ENCODE measurements at places on chromosomes 6 and 20.
A peak's percentile ranks its signal among the peaks of the same experiment; 100 is the strongest.

DNA sequence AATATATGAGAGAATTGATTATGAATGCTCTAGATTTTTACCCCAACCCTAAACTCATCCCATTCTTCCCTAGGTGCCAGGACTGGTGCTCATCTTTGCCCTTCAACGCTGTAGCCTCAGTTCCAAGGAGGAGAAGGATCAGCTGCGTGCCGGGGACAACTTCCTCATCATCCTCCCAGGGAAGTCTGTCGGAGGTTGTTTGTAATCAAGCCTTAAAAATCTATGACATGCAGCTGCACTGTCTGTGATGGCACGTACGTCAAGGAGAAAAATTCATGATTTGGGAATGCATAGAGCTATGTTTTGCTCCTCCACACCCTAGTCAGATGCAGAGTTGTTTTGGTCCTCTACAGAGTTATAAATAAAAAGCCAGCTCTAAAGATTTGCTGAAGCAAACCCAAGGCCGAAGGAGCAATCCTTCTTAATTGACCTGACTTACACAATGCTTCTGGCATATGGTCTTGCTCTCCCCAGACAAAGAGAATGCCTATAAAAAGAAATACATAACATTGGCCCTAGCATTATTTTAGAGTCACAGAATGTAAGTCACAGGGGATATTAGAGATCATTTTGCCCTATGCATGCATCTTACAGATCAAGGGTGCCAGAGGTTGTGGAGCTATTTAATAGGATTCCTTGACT lies 244.2 kb downstream of the HIVEP2 start:
- no peak for DNase-seq

DNA sequence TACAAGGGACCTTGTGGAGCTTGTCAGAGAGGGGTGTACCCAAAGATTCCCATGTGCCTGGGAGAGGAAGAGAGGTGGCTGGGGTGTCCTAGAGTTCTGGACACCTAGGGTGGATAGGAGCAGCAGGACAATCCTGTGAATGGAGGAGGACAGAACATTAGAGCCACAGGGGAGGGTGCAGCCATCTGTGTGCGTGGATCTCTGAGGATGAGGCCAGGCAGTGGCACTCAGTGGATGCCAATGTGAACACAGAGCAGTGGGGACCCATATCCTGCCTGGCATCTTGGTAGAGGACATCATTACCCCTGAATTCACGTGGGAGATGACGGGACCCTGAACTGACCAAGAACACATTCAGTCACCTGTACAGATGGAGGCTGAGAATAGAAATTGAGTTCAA lies 205.3 kb downstream of the CD83 start:
- DNase-seq: no peak

DNA sequence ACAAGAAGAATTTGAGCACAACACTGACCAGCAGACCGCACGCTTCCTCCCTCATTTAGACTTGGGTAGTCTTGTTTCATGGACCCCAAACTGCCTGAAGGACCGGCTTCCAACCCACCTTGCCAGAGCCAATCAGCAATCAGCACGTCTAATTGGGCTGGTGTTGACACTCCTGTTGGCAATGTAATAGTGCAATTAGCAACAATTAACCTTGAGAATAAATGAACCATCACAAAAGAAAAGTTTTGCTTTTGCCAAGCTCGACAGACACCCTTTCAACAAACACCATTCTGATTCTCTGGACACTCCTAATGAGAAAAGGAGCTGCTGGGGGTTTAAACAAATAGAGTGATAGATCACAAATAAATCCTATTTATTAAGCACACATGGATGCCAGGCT lies 61.0 kb downstream of the EDN3 start:
- DNase-seq: no peak

DNA sequence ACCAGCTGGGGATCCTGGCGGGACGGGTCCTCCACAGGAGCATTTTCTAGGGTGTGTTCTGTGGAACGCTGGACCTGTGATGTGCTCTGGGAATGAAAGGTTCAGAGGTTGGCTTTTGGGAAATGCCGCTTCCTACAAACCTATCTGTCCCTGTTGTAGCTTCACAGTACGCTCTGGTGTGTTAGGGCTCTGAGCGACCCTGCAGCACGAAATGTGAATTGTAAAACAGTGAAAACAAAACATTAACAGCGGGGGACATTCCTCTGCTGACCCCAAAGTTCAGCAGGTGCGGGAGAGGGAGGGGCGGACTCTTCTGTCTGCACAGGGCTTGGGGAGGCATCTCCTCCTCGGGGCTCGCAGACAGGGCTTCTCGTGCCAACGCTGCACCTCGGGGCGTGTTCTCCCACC lies 155.9 kb downstream of the NRN1 start:
- DNase-seq: no peak

- DNase-seq: no peak
These were observed 13.6 kb upstream of the SRSF6 start for GRCh38 chr20:43444107-43444506.

GRCh38 chr6:87654122-87654521 lies 47.9 kb downstream of the AKIRIN2 start:
- DNase-seq: no peak

GRCh38 chr6:165098165-165098564 lies 211.2 kb downstream of the C6orf118 start:
- DNase-seq: no peak

DNA sequence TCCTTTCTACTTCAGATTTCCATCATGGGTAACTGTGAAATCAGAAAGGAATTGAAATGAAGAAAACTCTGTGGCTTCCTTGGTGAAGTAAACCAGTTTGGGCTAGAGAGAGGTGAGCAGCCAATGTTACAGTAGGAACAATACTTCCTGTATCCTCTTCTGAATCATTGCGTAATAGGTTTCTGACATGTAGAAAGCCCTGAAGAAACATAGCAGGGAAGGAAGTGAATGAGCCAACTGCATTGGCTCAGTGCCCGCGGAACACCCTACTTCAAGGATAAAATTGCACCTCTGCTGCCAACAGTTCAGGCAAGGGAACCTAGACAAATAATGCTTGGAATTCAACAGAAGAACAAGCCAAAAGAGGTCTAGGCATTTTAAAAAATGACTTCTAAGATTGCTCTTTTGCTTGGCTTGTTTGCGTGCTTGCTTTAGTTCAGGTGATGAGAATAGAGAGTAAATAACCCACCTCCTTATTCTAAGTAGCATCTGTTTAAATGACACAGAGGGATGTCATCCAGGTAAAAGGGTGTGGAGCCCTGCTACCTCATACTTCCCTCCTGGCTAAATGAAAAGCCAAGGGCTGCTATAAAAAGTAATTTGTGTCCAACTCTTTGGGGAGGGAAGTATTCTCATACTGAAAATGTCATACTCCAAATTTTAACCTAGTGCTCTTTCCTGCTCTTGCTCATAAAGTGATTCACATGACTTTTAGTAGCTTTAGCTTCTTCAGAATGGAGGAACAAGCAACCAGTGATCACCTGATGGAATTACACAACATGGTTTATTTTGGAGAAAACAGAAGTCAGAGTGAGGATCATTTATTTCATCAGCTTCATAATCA lies 30.0 kb upstream of the AKIRIN2 start:
- DNase-seq: peak; percentile 68

- DNase-seq: peak; percentile 80
These were observed 133.5 kb downstream of the TBC1D7 start for GRCh38 chr6:13194852-13195251.

DNA sequence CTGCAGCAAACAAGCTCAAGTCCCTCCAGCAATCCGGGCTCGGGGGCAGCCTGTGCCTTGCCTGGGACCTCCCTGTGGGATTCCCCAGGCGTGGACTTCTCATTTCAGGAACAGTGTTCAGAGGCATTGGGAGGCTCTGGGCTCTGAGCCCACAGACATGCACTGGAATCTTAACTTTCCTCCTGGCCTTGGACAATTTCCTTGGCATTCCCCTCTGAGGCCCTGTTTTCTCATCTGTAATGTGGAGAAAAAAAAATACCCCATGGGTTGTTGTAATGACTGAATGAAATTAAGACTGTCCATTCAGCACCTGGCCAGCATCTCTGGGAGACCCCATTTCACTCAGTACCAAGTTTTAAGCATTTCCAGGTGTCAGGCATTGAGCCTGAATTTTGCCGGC lies 17.6 kb downstream of the BPIFB4 start:
- DNase-seq: no peak

GRCh38 chr6:49698478-49698877 lies 14.9 kb downstream of the CRISP2 start:
- no peak for DNase-seq

GRCh38 chr6:142566628-142567396 lies 265.0 kb downstream of the ADGRG6 start:
- DNase-seq: peak; percentile 59

- peak; percentile 20 for DNase-seq
These were observed 82.5 kb upstream of the CCDC28A start for GRCh38 chr6:138690975-138691594.

- no peak for DNase-seq
These were observed 63.7 kb downstream of the PHACTR2 start for GRCh38 chr6:143741480-143741879.

DNA sequence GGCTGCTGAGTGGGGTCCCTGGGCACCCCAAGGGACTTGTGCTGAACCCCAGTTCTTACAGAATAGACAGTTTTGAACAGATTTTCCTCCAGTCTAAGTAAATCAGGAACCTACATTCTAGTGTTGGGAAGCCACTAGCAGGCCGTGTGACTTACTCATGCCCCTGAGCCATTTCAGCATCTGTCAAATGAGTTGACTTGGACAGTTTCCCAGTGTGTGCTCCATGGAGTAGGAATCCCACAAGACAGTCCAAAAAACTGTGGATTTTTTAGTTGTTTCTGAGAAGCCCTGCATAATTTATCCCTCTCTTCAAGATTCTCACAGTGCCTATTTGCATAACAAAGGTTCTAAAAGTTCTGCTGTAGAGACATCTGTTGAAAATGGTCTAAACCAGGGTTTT lies 2.1 kb downstream of the GABRR2 start:
- DNase-seq: no peak

GRCh38 chr6:16409531-16410441 lies 171.4 kb downstream of the GMPR start:
- peak; percentile 63 for DNase-seq

DNA sequence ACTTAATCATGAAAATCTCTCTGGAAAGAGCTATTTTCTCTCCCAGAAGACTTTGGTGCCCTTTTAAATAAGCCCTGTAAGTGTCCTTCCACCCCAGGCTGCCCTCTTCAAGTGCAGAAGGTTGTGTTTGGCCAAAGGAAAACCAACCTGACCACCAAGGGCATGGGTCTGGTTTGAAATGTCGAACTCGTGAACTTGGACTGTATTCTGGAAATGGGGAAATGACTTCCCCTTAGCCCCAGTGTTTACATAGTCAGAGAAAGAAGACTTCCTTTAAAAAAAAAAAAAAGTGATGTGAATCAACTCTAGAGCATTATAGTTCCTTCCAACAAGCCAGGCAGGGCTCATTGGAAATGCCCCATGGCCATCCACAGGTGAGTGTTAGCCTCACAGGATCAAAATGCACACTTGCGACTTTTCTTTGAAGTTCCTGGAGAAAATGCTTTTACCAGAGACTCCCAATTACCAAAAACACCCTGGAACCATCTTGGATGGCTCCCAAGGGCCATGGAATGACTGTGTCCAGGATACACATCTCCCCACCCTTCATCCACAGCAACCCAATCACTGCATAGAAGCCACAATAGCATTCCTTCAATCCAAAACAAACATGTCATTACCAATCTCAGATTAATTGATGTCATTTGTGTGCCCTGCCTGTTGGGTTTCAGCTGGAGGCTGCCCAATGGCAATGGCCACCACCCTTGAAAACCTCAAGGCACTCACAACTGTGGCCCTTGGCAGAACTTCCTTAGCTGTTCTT lies 133.8 kb downstream of the CLIC5 start:
- DNase-seq: no peak

DNA sequence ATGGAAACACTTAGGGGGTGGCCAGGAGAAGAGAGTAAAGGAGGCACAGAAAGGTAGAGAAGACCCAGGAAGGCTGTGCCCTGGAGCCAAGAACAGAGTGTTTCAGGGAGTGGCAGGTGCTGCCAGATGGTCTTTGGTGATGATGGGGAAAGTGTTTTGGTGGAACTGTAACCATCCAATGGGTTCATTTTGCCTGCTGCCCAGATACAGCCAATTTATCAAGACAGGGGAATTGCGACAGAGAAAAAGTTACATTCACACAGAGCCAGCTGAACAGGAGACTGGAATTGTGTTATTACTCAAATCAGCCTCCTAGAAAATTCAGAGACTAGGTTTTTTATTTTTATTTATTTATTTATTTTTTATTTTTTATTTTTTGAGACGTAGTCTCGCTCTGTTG lies 5.2 kb downstream of the ZNF341 start:
- DNase-seq: no peak

DNA sequence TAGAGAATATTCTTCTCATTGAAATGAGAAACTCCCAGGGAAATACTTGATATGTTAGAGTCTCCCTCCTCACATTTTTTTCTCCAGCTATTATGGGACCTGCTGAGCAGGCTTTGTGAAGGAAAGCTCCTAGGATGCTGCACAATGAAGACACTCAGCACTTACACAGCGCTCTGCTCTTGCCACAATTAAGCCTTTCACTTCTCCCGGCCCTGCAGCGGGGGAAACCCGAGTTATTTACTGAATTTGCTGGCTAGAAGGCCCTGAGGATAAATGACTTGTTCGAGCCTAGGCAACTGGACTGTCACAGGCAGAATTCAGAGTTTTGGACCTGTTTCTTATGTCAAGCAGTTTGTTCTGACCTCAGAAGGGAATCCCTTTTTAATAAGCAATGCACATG lies 102.0 kb downstream of the MAP3K7 start:
- no peak for DNase-seq

GRCh38 chr6:9623228-9623832 lies 791.5 kb downstream of the TFAP2A start:
- no peak for DNase-seq

DNA sequence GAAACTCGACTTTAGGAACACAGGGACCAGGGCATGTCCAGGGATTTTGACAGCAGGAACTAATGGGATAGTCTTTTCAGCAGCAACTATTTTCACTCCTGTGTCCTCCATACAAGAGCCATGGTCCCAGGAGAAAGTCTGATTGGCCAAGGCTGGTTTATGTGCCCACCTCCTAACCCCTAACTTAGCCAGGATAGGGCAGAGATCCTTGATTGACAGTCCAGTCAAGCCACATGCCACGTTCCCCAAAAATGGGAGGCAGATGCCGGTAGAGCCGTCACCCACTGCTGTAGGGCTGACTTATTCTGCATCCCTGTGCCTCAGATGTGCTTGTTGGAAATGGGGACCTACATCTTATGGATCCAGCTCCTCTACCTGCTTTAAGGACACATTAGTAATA lies 22.3 kb downstream of the SLC2A10 start:
- no peak for DNase-seq

GRCh38 chr6:307065-307814 lies 15.0 kb downstream of the DUSP22 start:
- DNase-seq: no peak

All from GM20000 (cell line).